ENCODE measurements at places on chromosomes 3 and 15.

DNA sequence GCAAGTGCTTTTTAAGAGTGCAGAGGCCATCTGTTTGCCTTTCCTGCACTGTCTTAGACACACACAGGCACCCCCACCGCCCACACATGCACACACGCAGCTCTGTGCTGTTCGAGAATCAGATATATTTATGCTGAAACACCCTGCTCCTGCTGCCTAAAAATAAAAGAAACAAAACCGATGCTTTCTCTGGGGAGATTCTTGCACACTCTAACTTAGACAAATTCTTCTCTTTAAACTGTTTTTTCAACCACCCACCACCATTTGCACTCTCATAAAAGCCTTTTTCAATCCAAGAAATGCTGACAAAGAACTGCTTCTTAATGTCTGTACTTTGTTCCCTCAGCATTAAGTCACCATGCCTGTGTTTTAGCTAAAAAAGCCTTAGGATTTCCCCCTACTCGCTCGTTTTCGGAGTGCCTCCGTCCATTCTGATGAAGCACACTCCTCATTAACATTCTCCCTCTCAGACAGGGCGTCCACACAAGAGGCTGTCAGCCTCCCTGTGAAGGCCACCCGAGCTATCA lies 26.2 kb downstream of the SLC12A8 start:
- DNase-seq = no peak

DNA sequence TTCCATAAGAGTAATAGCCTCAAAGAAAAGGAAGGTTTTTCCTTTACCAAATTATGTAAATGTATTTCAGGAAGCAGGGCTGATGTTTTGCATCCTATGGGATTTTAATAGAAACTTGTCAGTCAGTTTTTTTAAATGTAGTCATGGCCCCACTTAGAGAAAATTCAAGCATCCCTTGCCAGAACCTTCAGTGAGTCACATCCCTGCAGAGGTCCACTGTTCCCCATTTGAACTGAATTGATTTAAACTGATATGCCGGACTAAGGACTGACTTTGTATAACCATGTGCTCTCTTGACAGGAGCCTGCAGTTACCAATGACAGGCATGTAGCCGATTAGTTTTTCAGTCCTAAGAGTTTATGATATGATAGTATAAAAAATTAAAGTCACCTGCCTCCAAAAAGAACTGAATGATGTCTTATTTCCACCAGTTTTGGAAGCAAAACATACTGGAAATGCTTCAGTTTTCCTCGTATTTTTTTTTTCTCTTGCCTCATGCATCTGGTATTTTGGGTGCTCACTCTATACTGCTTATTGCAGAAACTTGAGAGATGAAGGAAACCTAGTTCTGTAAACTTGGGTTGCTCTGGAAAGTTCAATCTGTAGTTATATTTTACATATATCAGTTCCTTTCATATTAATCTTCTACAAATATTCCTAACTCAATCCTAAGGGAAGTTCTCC lies 30.7 kb downstream of the LRTM1 start:
- no peak for DNase-seq

- no peak for DNase-seq
Measured at GRCh38 chr3:156676768-156677479, 2.5 kb downstream of the TIPARP start.

DNA sequence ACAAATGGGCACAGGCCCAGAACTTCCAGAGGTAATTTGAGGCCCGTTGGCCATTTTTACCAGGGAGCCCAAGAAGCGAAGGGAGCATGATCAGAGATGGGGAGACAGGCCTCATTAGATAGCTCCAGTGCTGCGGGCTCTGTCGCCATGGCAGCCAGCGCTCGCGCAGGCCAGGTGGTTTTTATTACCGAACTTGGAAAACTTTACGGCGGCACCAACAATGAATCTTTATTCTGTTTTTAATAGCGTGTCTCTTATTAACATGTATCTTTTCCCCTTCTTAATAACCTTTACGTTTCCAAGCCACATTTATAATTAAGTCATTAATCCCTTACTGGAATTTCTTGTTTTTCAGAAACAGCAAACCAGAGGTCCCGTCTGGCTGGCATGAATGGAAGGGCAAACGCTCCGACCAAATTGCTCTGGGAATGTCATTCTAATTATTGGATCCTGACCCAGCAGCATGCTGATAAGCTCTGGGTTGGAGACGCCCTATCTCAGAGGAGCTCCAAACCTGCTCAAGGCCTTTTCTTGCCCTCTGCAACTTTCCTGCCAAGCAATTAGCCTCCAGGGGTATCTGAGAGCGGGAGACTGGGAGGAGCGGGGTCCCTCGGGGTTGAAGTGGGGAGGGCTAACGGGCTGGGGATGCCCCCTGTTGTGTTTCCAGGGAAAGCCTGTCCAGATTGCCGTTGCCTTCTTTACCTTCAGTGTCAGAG lies 256.4 kb downstream of the TLE3 start:
- no peak for DNase-seq

DNA sequence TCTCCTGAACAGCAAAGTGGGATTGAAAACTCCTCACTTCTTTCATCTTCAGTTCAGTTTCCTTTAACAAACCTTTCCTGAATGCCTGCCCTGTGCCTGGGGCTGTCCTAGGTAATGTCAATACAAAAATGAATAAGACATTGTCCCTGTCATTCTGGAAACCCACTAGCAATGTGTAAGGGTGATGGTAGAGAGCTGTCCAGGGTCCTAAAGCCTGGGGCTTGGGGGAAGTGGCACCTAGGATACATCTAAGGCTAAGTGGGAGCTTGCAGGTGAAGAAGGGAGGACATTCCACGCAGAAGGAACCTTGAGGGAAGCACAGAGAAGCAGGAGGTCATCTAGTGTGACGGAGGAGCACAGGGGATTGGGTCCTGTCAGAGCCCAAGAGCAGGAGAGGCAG lies 212.7 kb upstream of the PPP2R3A start:
- no peak for DNase-seq

DNA sequence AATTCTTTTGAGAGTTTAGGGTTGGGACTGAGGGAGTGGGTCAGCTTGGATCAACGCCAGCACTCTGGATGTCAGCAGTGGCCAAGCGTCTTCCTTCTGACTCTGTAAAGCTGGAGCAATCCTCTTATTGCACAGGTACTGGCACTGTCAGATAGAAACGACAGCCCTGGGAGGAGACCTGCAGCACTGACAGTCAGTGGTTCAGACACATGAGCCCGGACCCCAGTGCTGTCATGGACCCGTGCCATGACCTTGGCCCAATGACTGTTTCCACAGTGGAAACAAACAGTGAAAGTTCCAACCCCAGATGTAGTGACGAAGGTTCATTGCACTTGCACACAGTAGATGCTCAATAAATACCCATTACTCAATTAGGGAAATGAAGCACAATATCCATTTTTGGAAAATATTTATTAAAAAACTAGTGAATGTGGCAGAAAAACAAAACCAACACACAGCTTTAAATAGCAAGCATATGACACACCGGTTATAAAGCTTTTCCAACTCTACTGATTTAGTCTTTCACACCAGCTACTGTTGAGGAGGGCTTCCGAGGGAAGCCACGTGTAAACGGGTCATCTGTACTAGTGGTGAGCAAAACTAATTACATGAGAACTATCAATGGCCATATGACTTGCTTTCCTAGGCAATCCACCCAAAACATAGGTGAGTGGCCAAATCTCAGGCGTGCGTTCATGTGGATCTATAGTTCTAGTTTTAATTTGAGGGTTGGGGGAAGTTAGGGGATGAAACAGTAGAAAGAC lies 22.1 kb downstream of the SIAH2 start:
- DNase-seq = no peak

- DNase-seq = no peak
Measured at GRCh38 chr15:74584779-74585178, 30.9 kb upstream of the CLK3 start.

GRCh38 chr3:127803619-127804018 lies 18.7 kb downstream of the MGLL start:
- DNase-seq = no peak

- DNase-seq = no peak
Measured at GRCh38 chr15:58698887-58699641, 50.4 kb downstream of the ADAM10 start.

- DNase-seq = no peak
Measured at GRCh38 chr3:43215138-43215537, 71.2 kb upstream of the SNRK start.

DNA sequence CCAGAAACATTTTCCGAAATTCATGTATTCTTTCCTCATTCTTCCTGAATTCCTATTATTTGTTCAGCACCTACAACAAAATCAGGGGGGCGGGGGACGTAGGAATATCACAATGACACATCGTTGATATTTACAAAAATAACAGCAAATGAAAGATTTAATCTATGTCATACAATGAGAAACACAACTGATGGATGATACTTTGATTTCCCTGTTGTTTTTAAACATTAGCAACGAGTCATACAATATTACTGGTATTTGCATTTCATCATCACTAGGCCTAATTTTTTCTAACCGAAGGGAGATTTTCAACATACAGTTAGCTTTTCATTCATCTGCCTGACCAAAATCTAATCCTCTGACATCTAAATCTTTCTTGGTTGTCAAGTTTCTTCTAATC lies 45.3 kb upstream of the INO80 start:
- DNase-seq = no peak

DNA sequence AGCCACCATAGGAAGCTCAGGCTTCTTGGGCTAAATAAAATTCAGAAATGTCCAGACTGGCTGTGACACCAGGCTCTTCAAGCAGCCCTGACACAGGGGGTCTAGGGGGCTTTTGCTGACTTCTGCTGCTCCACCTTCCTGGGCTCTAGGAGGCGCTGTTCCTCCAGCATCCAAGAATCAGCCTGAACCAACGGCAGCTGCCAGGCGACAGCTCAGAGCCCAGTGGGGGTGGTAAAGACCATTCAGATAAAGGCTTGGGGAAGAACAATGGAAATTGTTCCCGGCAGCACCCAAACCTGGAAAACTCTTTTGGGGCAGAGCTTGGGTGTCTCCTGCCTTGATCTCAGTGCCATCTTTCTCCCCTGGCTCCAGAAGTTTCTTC lies 21.6 kb upstream of the PSTPIP1 start:
- DNase-seq = no peak

- DNase-seq = no peak
Measured at GRCh38 chr3:59001675-59002074, 48.1 kb downstream of the CFAP20DC start.

DNA sequence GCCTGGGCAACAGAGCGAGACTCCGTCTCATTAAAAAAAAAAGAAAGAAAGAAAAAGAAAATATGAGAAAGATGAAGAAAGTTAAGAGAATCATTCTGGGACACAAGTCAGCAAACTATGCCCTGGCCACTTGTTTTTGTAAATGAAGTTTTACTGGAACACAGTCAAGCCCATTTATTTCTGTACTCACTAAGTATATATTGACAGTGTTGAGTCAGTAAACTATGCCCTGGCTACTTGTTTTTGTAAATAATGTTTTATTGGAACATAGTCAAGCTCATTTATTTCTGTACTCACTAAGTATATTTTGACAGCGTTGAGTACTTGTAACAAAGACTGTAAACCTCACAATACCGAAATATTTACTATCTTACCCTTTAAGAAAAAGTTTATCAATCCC lies 42.2 kb upstream of the SIN3A start:
- no peak for DNase-seq

GRCh38 chr3:130576375-130577266 lies 59.6 kb downstream of the COL6A6 start:
- no peak for DNase-seq

All from NCI-H1092 (cell line).